ENCODE measurements at places on chromosomes 6 and 20.
A peak's percentile ranks its signal among the peaks of the same experiment; 100 is the strongest.

DNA sequence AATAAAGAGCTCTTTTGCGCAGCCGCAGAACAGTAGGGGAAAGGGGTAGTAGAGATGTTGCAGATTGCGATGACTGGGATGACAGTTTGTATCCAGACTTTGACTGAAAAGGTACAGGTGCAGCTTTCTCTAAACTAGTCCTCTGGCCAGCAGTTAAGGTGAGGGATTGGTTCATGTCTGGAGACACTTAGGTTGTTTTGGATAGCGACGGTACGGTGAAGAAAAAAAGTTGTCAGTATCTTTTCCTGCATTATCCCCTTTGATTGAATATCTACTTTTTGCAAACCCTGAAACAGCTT lies 537 bp downstream of the PRR3 start:
- no peak for DNase-seq

DNA sequence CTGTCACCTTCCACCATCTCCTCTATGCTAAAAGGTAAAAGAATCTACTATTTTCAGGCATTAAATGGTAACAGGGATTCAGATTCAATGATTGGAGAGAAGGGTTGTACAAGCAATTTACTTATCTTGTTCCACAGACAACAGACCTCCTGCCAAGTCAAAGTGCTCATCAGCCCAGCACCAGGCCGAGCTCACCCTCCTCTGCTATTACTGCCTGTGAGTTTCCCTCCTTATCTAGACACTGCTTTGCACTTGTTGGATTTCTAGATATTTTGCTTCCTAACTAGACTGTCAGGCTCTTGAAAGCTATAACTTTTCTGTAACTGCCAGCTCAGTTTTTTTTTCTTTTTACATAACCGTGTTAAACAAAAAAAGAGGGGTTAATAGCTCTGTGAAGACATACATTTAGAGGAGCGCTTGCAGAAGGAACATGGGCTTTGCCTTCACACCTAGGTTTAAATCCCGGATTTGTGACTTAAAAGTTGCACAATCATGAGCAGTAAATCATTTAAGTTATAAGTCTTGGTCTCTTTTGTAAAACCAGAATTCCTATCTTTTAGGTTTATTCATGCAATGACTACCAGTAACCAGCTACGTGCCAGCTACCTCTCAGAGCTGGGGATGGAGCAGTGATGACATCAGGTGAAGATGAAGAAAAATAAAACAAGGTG lies 1.1 kb upstream of the FAM162B start:
- no peak for DNase-seq

DNA sequence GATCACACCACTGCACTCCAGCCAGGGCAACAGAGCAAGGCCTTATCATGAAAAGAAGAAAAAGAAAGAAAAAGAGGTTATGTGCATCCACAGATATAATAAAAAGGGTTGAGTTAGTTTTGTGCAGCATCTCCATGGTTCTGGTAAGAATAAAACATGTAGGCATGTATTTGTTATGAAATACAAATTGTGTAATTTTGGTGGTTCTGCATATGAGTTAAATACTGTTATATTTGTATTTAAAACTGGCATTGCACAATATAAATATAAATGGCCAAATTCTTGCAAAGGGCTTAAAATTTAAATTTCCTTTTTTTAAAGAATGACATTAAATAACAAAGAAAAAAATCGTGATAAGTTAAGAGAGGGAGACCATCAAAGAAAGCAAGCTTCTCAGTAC lies 159.1 kb upstream of the PREP start:
- DNase-seq: no peak

- no peak for DNase-seq
Measured at GRCh38 chr20:47191074-47191673, 165.3 kb downstream of the ZMYND8 start.

- DNase-seq: no peak
Measured at GRCh38 chr6:158445426-158446085, 114.3 kb upstream of the TMEM181 start.

GRCh38 chr6:157455731-157456523 lies 74.9 kb downstream of the ZDHHC14 start:
- DNase-seq: no peak

DNA sequence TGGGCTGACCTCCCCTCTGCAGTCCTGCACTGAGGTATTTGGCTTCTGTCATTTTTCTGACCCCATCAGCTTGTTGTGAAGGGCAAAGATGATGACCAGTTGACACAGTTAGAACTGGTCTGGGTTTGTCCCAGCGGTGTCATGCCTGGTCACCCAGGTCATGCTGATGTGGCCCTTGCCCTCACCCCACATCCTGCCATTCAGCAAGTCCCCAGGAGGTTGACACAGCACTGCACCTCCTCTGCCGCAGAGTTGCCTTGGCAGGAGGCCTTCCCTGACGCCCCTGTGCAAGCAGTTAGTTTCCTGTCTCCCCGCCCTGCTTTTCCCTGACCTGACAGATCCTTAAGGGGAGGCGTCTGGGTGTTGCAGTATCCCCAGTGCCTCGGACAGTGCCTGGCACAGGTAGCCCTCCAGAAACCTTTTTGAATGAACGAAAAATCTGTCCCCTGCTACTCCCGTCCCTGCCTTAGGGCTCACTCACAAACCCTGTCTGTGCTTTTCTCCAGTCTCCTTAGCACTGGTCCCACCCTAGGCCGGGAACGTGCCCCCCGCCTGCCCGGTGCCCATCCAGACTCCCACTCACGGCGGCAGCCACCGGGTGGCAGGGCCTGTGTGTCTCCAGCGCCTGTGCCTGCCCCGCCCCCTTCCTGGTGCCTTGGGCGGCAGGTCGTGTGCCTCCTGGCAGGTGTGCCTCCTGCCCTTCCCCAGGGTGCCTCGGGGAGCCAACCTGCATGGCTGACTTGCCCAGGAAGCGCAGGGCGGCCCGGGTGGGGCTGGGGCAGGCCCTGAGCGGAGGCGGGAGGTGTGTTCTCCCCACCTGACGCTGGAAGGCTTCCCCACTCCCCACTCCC lies 146.3 kb upstream of the RNF24 start:
- no peak for DNase-seq

DNA sequence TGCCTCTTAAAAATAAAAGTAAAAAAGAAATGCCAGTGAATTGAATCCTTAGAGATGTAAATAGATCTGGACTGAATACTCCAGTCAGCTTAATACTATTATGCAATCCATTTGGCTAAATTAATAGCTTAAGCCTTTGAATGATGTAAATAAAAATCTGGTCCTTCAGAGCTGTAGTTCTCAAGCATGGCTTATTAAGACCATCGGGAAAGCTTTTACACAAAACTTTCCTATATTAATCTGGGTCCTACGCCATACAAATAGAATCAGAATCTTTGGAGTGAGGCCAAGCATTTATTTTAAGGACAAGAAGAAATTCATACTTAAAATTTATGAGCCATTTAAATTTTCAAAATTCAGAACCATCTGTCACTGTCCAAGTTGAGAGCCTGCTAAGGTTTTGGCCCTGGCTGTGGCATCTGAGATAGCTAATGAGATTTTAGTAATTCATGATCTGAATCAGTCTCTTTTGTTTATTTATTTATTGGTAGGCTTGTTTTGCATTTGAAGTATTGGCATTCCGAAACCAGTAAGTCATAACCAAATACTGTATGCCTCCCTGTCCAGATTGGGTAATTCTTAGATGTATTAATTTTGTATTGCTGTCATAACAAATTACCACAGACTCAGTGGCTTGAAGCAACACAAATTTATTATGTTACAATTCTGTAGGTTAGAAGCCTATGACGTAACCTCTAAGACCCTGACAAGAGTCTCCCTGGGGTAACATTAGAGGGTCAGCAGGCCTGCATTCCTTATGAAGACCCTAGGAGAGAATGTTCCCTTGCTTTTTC lies 228.1 kb upstream of the RAB32 start:
- no peak for DNase-seq

DNA sequence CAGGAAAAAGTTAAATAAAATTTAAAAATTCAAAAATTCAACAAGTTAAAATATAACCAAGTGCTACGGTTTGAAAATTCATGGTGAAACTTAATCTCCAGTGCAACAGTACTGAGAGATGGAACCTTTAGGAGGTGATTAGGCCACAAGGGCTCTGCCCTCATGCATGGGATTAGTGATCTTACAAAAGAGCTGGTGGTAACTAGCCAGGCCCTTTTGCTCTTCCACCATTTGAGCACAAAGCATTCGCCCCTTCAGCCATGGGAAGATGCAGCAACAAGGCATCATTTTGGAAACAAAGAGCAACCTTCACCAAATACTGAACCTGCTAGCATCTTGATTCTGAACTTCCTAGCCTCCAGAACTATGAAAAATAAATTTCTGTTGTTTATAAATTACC lies 80.9 kb downstream of the RNGTT start:
- DNase-seq: no peak

- no peak for DNase-seq
Measured at GRCh38 chr6:106975738-106976064, 1.2 kb upstream of the CD24 start.

- no peak for DNase-seq
Measured at GRCh38 chr6:135004399-135004798, 50.2 kb downstream of the HBS1L start.

GRCh38 chr6:3318821-3319540 lies 60.2 kb downstream of the PSMG4 start:
- no peak for DNase-seq

- no peak for DNase-seq
Measured at GRCh38 chr6:17417817-17418216, 24.4 kb downstream of the CAP2 start.

DNA sequence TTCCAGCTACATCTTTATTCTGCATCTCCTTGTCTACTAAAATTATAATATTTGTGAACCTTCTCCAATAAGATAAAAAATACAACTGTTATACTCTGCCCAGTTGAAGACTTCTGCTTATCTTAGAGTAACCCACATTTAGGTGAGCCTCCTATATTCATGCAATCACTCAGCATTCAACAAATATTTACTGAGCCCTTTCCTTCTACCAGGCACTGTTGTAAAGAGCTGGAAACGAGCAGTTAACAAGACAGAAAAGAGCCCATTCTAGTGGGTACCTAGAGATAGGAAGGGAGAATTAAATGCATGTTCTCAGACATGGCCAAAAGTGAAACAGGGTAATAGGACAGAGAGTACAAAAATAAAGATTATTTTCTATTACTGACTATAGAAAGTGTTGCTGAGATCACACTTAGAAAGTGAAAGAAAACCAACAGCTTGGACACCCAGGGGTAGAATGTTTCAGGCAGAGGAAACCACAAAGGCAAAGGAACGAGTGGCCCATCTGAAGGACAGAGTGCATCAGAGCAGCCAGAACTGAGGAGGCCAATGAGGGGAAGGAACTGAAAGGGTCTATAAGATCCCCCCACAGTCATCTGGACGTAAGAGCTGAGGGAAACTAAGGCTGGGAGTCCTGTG lies 50.8 kb upstream of the SMLR1 start:
- no peak for DNase-seq

GRCh38 chr20:362271-363254 lies 15.7 kb downstream of the NRSN2 start:
- DNase-seq: peak; percentile 50

GRCh38 chr6:108868647-108869046 lies 20.4 kb downstream of the ARMC2 start:
- DNase-seq: no peak

DNA sequence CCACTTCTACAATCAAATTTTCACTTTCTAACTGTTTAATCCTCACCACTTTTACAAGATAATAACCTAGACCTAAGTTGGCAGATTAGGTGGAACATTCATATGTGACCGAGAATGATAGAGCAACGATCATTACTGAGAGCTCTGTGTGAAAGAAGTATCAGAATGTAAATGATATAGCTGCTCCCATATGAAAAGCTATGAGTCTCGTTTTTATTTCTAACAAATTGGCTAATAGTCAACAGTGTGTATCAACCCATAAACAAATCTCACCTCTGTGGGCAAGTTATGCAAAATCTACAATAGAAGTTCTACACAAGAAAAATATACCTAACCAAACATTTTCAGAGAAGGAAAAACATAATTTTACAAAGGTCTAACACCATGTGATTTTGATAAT lies 3.7 kb downstream of the LGSN start:
- DNase-seq: no peak

DNA sequence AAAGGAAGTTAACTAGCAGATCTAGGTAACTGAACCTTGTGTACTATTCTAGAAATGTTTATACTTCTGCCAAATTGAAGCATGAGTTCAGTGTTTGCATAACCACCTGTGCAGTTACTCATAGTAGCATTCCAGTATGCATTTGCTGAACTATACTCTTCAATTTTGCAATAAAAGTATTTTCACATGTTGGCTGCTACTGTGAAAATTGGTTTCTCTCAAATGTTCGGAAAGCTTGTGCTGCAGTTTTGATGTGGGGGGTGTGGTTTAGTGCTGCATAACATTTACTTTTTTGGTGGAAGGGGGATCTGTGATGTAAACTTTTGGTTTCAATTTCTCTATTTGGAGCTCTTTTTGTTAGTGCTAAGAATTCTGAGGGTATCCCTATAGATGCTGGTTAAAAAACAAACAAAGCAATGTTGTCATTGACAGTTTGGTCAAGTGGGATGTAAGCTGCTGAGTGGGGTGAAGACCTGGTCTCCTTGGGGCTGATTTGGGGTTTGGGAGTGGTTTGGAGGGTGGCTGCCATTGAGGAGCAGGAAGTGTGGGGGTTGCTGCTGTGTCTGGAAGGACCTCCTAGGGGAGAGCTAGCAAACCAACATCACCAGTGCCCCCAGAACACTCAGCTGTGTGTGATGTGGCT lies 87.8 kb downstream of the CARMIL1 start:
- no peak for DNase-seq

DNA sequence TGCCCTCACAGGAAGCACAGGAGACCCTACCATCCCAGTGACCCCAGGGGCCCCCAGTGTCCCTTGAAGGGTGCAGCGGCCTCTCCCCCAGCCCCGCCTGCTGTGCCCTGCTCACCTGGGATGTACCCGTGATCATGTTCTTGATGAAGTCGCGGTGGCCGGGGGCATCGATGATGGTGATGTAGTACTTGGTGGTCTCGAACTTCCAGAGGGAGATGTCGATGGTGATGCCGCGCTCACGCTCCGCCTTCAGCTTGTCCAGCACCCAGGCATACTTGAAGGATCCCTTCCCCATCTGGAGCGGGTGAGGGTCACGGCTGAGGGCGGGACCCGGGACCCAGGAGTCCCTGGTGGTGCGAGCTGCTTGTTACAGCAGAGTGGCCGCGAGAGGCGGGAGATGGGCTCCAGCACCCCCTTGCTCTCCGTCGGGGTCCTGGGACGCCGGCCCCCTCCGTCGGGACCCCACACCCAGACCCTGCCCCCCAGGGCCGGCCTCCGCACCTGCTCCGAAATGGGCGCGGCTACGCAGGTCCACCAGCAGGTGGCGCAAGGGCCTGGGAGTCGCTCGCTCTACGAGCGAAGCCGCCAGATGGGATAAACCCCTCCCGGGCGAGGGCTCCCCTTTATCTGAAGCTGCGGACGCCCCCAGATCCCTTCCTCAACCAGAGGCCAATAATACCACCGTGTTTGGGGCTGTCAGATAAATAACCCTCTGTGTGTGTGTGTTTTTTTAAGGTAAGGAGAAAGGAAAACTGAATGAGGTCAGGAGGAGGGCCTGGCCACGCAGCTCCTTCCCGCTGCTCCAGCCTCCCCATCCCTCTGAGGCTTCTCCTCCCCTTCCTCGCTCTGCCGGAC lies 2.9 kb downstream of the EEF1A2 start:
- DNase-seq: peak; percentile 38

DNA sequence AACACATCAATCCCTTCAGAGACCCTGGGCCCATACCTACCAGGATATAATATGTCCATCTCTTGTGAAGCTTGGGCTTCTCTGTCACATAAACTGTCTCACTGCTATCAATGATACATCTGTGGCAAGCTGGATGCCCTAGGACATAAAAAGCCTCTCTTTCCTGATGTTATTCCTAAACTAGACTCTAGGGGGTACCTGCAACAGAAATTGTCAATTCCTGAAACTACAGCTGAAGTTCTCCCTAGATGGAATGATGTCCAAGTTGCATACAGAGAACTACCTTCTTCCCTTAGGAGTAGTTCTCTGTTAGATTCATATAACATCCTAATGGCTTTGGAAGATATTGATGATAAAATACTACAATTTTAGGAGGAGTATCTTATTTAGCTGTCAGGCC lies 35.8 kb downstream of the TBX18 start:
- no peak for DNase-seq
